Astrocyte (in vitro differentiated cells and primary cell): ENCODE measurements at places on chromosomes 16 and 17. TPM values are rescaled to one million over a fixed set of nuclear protein-coding genes. Genes with fewer than 3 reads are reported as not detected.

DNA sequence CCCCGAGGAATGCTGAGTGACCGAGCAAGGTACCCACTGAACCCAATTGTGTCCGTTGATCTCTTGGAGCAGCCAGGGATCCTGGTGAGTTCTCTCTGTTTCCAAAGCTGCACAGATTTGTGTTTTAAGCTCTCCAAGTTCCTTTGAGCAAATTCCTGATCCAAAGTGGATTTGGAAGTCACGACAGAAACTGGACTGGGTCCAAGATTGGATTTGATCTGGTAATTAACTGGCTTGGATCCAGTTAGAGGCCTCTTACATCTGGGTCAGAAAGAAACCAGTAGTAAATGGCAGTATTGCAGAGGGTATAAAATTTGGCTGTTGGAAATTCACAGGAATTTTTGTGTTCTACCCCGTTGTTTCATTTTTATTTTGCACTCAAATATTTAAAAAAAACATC is 119.5 kb downstream of the PMP22 start:
- DNase-seq = no peak

DNA sequence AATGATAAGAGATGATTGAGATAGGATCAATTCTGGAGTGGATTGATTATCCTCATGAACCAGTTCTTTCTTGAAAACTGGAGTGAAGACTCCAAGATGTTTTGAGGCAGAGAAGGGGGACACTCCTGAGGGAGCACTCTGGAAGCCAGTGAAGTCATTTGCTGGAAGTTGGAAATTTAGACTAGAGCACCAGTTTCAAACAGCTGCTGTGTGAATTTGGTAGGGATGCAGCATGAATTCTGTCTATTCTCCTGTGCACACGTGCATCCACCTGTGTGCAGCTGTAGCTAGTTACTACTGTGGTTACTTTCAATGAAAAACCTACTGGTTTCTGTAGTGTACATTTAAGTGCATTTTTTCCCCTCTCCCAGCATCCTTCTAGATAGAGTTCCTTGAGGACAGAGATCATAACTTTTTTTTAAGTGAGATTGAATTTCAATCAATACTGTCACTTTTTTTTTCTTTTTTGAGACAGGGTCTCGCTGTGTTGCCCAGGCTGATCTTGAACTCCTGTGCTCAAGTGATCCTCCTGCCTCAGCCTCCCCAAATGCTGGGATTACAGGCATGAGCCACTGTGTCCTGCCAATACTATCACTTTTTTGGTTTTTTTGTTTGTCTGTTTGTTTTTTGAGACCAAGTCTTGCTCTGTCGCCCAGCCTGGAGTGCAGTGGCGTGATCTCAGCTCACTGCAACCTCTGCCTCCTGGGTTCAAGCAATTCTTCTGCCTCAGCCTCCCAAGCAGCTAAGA is 65.9 kb downstream of the TUBD1 start:
- no peak for DNase-seq

GRCh38 chr17:68627956-68628575 is 26.9 kb upstream of the FAM20A start:
- DNase-seq = no peak

- DNase-seq = no peak
Observed at GRCh38 chr17:1943436-1943831, 81.7 kb downstream of the RTN4RL1 start.

DNA sequence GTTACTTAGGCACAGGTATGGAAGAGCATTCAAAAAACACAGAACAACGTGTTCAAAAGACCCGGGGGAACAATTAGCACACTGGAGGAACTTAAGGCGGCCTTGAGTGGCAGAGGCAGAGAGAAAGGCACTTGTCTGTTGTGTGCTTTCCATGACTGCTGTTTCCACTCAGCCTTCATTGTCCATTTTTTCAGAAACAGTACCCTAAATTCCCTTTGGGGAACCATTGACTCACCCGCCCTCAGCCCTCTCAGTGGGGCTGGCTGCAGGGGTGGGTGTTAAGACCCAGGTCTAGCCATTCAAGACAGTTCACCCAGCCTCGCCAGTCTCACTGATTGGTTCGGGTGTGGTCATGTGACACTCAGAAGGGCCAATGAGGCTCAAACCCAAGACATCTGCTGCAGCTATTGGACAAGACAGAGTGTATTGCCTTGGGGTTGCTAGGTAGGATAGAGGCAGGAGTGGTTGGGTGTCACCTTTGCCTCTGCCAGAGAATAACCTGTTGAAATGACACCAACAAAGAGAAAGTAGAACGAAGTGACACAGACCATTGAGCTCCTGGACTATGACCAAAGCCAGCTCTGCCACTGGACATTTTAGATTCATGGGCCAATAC is 19.6 kb upstream of the CEP20 start:
- no peak for DNase-seq

- no peak for DNase-seq
Observed at GRCh38 chr16:8804313-8804712, 6.7 kb downstream of the PMM2 start.

GRCh38 chr17:76732734-76733617 is 4.2 kb downstream of the SRSF2 start:
- no peak for DNase-seq

DNA sequence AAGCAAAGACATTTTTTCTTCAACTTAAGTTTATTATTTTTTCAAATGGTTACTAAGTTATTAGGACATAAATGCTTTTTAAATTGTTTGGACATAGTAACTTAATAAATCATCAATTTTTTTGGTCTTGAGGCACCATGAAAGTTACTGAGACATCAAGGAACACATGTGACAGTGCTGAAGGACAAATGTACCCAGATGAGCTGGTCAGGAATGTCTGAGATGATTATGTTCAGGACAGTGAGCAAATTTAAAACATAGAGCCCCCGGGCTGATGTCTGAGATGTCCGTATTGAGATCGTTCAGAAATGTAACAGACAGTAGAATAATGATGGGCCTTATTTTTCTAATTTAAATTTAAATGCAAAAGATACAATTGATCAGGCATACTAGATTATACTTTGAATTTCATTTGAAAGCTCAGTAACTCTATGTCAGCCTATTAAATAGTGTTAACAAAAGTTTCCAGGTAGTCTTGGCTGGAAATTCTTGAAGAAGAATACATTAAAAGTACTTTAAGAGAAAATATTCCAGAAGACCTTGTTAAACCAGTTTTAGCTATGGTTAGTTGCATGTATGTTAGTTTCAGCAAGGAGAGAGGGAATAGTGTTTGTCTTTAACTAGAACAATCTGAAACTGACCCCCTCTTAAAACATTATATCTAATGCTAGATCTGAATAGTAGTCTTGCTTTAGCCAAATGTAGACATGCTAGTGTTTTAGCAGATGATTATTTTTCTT is 36.4 kb downstream of the SEC14L1 start:
- DNase-seq = no peak

- no peak for DNase-seq
Observed at GRCh38 chr16:24507959-24508480, 31.3 kb upstream of the RBBP6 start.

DNA sequence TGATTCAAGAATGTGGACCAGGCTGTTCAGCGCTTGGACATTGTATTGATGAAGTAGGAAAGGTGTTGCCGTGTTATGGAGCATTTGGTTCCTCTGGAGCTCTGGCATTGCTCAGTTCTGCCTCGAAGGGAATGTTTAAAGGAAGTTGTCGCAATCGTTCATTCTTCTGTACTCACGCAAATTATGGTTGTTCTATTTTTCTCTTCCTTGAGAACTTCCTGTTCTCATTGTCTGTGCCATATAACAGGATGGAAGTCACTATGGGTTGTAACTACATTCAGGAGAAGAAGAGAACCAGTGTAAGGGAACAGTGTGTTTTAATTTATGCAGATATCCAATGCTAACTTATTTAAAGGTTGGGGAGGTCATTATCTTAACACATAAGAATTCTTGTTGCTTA is 13.0 kb downstream of the PCTP start:
- no peak for DNase-seq

PRR29 gene
- total RNA-seq = 0.54 and 0.94 TPM in 2 replicates

CHRNE gene
- total RNA-seq = 0.20 and 0.43 TPM in 2 replicates

KCNAB3 gene
- total RNA-seq = 1.0 and 1.4 TPM in 2 replicates

KRT25 gene
- not detected in 2 replicates for total RNA-seq
